ENCODE measurements at places on chromosomes 4 and X. TPM values are rescaled to one million over a fixed set of nuclear protein-coding genes. Genes with fewer than 3 reads are reported as not detected.

The MYOZ2 gene
- 843 TPM for total RNA-seq

The XPNPEP2 gene
- 1.3 TPM for total RNA-seq

The VCX3B gene
- not detected for total RNA-seq

The KCND1 gene
- 0.30 TPM for total RNA-seq

GRCh38 chrX:48578661-48579128, 4.4 kb downstream of the RBM3 start:
- no peak for DNase-seq

DNA sequence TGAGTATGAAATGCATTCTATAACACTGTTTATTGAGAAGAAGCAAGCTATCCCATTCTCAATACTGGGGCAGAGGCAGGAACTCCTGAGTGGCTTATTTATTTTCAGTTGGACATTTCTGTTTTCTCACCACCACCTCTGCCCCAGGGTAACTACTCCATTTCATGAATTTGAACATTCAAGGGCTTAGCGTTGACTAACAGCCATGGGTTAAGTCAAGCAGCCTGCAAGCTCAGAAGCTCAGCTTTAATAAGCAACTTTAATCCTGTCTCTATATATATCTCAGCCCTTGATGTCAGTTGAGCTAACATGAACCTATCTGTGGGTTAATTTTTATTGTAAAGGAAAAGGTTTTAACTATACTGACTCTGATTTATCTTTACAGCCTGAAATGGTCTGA, 93.8 kb downstream of the MBNL3 start:
- DNase-seq: no peak

- no peak for DNase-seq
Measured at GRCh38 chr4:80312124-80312523, 23.4 kb upstream of the CFAP299 start.

DNA sequence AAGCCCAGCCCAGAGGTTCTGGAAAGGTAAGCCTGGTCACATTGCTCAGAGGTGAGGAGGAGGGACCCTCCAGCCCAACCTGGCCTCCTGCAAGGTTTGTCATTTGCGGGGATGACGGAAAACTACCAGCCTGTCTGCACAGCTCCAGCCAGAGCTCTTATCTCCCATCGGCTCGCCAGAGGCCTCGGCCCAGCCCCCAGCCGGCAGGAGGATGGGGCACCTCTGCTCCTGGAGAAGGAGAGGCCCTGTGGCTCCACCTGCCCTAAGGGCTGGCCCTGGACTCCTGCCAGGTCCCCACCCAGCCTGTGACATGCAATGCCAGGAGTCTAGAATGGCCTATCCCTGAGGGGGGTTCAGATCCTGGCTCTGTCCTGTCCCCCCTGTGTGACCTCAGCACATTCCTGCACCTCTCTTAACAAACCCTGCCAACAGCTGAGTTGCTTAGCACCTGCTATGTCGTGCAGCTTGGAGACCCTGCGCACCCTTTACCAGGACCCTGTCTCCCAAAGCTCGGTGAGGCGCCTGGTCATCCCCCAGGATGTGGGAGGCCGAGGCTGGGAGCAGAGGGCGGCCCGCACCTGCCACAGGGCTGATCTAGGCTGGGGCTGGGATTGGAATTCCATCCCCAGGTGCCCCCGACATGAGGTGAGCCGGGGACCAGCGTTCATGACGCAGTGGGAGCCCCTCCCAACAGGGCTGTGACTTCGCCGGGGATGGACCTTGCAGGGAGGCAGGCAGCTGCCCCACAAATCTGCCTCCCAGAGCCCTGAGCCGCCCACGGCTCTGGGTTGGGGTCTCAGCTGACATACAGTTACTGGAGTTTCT, 14.4 kb downstream of the ADRA2C start:
- no peak for DNase-seq

GRCh38 chrX:136147976-136148375, 643 bp downstream of the FHL1 start:
- DNase-seq: no peak

DNA sequence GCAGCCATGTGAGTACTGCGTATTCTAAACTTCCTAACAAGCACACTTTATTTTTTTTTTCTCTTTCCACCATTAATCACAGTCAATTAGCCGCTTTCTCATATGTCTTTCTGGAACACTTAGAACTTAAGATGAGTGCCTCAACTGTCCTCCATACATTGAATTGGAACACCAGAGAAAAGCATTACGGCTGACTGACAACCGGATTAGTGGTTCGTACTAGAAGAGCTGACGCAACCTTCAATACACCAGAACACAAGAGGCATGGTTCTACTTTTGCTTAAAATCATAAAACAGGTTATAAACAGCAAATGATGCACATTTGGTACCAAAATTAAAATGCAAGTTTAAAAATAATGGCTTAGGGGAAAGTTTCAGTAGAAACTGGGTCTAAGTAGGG, 3.3 kb downstream of the TMEM47 start:
- no peak for DNase-seq

- no peak for DNase-seq
Measured at GRCh38 chr4:81631958-81632441, 160.3 kb upstream of the RASGEF1B start.
